ENCODE measurements at places on chromosomes 1 and 21. TPM values are rescaled to one million over a fixed set of nuclear protein-coding genes. Genes with fewer than 3 reads are reported as not detected.

DNA sequence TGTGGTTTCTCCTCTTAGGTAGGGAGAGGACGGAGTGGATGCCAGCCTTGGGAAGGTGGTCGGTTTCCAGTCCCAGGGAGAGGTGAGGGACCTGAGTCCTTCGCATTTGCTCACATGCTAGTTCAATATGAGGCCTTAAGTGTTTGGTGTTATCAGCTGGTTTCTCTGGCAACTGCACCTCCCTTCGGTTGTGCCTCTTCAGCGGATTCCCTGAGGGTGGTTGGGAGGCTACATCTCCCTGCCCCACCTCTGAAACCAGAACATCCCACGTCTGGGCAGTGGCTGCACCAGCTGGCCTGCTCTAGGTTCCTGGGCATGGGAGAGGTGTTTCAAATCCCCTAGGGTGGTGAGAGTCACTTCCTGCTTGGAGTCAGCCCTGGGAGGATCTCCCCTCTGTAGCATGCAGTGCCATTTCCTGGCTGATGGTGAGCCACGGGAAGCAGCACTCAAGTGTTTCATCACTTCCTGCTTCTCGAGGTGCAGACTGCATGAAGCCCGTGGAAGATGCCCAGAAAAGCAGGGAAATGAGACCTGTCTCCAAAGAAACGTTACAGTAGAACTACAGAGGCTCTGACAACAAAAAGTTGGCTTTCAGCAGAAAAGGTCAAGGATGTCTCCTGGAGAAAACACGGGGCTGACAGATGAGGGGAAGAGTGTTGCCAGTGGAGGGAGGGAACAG lies 4.5 kb downstream of the TMEM125 start:
- DNase-seq = peak; percentile 65

DNA sequence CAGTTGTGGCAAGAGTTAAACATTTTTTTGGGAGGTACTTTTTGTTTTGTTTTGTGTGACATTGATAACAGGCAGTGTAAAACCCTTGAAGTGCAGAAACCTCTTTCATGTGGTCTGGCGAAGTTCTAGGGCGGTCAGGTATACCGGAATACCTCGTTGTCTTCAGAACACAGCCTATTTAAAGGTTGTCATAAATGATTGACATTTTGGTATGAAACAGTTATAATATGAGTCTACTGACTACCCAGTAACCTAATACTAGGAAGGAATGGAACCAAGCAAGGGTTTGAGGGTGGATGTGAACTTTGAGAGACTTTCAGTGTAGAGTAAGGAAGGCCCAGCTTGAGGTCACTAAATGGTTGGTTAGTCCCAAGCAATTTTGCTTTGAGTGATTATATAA lies 40.5 kb downstream of the PATJ start:
- no peak for DNase-seq

- no peak for DNase-seq
Observed at GRCh38 chr1:182291584-182292192, 99.9 kb downstream of the GLUL start.

GRCh38 chr1:33348194-33348593 lies 27.3 kb upstream of the A3GALT2 start:
- DNase-seq = no peak

DNA sequence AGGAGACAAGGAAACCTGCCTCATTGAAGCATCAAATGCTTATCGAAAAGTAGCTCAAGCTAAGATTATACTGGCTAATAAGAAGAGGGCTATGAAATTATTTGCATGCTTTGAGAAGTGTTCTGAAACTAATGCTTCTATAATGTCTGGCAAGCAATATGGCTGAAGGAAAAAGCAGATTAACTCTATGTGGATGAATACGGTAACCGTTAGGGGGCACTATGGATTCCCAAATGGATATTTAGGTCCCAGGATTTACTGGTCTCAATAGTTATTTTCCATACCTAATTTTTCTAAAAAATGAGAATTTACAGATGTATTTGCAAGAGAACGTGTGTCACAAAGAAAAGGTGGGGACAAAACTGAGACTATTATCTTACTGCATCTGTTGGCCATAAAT lies 34.6 kb upstream of the RRP15 start:
- no peak for DNase-seq

GRCh38 chr1:221829327-221830015 lies 87.6 kb upstream of the DUSP10 start:
- peak; percentile 96 for DNase-seq

DNA sequence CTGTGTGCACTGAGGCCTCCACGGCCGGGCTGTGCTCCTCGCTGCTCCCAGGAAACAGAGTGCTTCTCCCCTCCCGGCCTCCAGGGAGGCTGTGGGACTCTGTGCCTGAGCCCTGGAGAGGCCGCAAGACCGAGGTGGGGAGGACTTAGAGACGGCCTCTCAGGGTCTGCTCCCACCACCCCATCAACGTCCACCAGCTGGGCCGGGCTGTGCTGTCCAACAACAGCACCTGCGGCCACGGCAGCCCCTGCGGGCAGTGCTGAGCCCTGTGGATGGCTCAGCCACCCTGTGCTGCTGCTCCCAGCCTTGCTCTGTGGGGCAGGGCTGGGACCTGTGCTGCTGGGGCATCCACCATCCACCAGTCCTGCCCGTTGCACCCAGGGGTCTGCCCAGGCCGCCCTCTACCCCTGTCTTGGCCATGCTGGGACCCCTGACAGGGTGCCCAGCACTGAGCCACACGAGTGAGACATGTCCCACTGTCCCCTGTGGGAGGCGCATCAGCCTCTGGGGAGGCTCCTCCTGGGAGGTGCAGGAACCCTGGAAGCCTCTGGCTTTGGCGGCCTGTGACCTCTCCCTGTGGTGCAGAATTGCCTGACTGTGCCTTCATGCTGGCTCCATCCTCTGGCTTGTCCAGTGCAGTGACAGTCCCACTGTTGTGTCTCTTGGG lies 31.2 kb upstream of the LRRC3 start:
- no peak for DNase-seq

Gene SUMO3
- 147 TPM for polyA plus RNA-seq

Gene SERTAD4
- polyA plus RNA-seq = 4.7 TPM

Gene LPAR3
- polyA plus RNA-seq = 12.8 TPM

All from foreskin keratinocyte (primary cell).